ENCODE measurements at places on chromosomes 7 and 10.

DNA sequence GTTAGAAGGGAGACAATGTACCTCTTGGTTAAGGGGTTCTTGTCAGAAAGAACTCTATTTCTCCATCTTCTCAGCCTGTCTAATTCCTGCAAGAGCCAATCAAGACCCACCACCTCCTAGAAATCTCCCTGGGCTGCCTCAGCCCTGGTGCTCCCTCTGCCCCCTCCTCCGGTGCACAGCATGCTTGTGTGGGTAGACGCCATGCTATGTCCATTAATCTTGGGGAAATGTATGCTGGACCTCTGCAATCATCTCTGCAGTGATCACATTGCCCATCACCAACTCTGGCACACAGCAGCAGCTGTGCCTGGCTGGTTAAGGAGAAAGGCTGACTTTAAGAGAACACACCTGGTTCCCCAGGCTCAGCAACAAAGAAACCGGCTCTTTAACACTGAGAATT is 37.3 kb downstream of the SH3PXD2A start:
- DNase-seq = no peak

DNA sequence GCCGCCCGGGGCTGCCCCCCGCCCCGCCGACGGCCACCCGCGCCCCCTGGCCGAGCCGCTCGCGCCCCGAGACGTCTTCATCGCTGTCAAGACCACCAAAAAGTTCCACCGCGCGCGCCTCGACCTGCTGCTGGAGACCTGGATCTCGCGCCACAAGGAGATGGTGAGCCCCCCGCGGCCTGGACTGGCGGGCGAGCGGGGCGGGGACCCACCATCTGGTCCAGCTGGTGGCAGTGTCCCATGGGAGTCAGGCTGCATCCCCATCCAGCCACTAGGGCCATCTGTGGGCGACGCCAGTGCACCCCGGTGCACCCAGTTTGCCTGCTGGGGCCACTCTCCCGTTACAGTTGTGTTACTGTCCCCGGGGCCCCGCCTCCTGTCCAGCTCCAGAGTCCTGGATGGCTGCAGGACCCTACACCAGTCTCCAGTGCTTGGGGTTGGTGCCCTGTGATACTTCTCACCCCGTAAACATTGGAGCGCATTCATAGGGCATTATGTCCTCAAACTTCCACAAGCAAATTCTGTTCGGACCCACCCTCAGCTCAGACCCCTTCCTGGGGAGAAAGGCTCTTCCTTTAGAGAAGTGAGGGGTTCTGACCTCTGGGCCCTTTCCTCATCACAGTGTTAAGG is 672 bp downstream of the LFNG start:
- no peak for DNase-seq

- peak; percentile 62 for DNase-seq
Observed at GRCh38 chr10:29026065-29026797, 262.6 kb upstream of the LYZL1 start.

GRCh38 chr10:12341526-12341925 is 7.8 kb upstream of the CAMK1D start:
- DNase-seq = no peak
